ENCODE measurements at places on chromosomes 3 and 15.

GRCh38 chr3:149532489-149533180, 58.1 kb downstream of the TM4SF4 start:
- DNase-seq: no peak

- DNase-seq: no peak
These were observed 44.2 kb upstream of the C2CD4B start for GRCh38 chr15:62209322-62209721.

- DNase-seq: no peak
These were observed 14.6 kb upstream of the RASGRF1 start for GRCh38 chr15:79105141-79105540.

GRCh38 chr3:186991470-186991869, 61.1 kb downstream of the ST6GAL1 start:
- no peak for DNase-seq

GRCh38 chr3:99674086-99674789, 35.8 kb downstream of the COL8A1 start:
- no peak for DNase-seq

All from stimulated activated CD8-positive, alpha-beta memory T cell treated with anti-CD3 and anti-CD28 coated beads, Interleukin-2, amount 100 ng/mL, for 48 hours (primary cell).